ENCODE measurements at places on chromosomes 3 and 15. TPM values are rescaled to one million over a fixed set of nuclear protein-coding genes. Genes with fewer than 3 reads are reported as not detected.
A peak's percentile ranks its signal among the peaks of the same experiment; 100 is the strongest.

GRCh38 chr15:45603881-45604280 lies 16.7 kb downstream of the BLOC1S6 start:
- DNase-seq, result no peak

- no peak for DNase-seq
Observed at GRCh38 chr15:60009124-60009960, 5.2 kb downstream of the FOXB1 start.

DNA sequence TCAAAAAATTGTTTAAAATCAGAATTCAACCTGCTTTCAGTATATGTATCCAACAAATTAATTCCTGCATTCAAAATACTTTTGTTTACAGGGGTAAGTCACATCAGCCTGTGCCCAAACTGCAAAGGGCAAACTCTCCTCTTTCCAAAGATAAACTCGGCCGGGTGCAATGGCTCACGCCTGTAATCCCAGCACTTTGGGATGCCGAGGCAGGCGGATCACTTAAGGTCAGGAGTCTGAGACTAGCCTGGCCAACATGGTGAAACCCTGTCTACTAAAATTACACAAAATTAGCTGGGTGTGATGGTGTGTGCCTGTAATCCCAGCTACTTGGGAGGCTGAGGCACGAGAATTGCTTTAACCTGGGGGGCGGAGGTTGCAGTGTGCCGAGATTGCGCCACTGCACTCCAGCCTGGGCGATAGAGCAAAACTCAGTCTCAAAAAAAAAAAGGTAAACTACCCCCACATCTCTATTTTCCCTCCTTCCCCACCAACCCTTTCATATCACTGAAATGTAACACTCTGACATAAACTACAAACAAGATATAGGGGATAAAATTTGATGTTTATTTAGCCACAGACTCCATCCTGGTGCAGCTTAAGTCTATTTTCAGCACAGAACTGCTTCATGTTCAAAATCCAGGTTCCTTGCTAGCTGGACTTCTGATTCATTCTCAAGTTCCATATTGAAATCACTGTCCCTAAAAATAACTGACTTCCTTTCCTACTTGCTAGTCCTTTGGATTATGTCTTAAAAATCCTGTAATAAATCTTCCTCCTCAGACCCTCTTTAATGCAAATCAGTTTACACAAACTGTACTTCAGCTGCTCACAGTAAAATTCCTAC lies 15.4 kb downstream of the UBP1 start:
- no peak for DNase-seq

DNA sequence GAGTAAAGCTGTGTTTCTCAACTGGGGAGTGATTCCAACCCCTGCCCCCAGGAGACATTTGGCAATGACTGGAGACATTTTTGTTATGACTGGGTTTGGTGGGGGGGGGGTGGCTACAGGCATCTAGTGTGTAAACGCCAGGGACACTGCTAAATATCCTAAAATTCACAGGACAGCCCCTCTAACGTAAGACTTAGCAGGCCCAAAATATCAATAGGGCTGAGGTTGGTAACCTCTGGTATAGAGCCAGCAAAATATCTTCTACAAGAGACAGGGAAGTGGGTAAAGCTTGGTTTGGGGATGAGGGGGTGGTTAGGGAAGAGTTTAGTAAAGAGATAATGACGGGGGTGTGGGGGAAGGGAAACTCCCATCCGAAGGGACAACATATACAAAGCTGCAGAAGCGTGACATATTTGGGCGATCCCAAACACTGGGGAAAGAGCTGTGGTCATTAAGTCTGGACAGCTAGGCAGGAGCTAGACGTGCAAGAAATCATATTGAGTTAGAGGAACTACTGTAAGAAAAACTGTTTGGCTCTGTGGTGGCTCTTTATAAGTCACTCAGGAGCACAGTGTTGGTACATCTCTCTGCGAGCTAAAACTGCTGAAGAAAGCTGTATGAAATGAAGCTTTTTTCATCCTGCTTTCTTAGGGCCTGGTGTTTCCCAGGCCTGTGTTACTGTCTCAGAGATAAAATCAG lies 697 bp upstream of the TRIM69 start:
- no peak for DNase-seq

DNA sequence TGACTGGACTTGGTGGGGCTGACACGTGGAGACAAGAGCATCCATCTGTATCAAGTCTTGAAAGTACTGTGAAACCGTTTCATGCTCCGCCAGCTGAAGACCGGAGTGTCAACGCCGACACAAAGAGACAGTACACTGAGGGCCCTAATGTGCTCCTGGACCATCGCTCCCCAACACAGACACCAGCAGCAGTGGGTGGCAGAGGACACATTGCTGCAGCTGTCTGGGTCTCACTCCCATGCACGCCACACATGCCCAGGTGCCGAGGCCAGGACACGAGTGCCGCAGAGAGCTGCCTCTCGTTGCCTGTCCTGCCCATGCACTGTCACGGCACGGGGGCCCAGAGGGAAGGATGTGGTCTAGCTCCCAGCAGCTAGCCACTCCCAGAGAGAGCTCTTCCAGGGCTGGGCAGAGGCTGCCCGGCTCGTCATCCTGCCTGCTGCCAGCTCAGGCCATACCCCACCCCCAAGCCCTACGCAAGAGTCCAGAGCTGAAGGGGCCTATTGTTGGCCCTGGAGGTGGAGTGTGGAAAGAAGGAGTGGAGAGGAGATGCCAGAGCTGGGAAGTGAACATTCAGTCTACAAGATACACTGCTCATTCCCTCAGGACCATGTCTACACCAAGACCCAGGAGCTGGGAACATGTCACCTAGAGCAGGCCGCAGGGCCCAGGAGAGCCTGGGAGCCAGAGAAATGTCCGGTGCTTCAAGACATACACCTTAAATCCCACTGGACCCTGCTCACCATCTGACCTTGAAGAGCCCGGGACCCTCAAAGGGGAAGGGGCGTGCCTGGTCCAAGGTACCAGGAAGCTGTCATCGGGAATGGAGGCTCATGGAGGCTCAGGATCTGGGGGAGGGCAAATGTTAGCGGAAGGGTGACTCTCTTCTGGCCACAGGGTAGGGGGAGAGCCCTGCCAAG lies 7.7 kb downstream of the TNK2 start:
- peak; percentile 68 for DNase-seq

GRCh38 chr3:4460334-4460733 lies 6.7 kb downstream of the SUMF1 start:
- DNase-seq, result no peak

- no peak for DNase-seq
Observed at GRCh38 chr15:23628612-23629233, 18.9 kb downstream of the MAGEL2 start.

GRCh38 chr3:178545337-178545736 lies 9.1 kb downstream of the KCNMB2 start:
- DNase-seq, result no peak

DNA sequence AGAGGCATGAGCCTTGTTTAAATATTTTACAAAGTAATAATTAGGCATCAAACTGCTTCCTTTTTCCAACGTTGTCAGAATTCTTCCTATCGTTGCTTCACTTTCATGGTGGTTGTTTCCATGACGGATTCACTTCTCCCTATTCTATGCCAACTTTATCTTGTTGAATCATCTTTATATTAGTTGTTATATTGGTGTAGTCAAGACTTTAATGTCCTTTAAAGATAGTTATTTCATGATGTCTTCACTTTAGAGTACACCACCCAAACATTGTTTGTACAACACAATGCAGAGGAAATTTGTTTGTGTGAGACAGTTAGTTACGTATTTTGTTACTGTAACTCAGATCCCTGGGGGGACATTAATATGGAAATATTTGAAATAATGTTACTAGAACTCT lies 61.9 kb downstream of the CRYBG3 start:
- DNase-seq, result no peak

- DNase-seq, result no peak
Observed at GRCh38 chr3:163468531-163469335, 1609.6 kb downstream of the SI start.

- no peak for DNase-seq
Observed at GRCh38 chr3:73422571-73422970, 202.2 kb downstream of the PDZRN3 start.

DNA sequence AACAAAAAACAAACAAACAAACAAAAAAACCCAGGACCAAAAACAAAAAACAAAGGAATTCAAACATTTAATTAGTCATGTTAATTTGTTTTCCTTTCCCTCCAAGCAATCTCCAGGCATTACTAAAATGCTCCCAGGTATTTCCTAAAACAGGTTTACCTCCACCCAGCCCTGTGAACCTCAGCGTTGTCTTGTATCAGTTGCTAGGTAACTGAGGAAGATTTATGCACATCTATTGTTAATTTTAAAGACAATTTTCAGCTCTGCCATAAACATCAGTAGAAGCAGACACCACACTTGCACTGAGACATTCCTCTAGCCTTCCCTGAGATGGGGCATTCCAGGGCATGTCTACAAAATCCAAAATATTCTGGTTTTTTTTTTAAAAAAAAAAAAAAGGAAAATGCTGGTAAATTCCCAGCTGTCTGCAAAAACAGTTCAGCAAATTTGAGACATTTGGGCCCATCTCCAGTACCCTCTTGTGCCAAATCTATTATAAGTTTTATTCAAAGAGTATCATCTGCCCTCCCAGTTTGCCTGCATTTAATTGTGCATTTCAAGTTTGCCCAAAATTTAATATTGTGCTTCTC lies 227.6 kb downstream of the ADAMTS9 start:
- no peak for DNase-seq

- peak; percentile 54 for DNase-seq
Observed at GRCh38 chr15:39586387-39587095, 5.7 kb downstream of the THBS1 start.

DNA sequence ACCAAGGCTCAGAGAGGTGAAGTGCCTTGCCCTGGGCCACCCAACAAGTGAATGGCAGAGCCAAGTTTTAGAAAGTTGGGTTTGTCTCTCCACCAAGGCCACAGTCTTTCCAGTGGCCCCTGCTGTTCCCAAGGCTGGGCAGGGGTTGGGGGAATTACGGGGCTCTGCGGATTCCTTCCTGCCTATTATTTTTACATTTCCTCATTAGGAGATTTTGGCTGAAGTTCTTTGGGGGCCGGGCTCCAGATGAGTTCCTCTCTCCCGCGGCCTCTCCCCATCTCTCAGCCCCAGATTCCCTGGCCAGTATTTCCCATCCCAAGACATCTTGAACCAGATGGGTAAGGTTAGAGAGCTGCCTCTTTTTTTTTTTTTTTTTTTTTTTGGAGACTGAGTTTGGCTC lies 44.0 kb upstream of the SMAD6 start:
- DNase-seq, result no peak

GRCh38 chr3:191740712-191741111 lies 279.7 kb downstream of the PYDC2 start:
- DNase-seq, result no peak

- DNase-seq, result peak; percentile 25
Observed at GRCh38 chr3:186790261-186790981, 7.0 kb downstream of the EIF4A2 start.

- peak; percentile 64 for DNase-seq
Observed at GRCh38 chr3:127652246-127652995, 20.3 kb upstream of the ABTB1 start.

AHSG gene
- under 0.01 TPM for total RNA-seq

VGLL3 gene
- total RNA-seq, result not detected

HYAL1 gene
- 4.6 TPM for total RNA-seq

ANKRD63 gene
- not detected for total RNA-seq

DENND4A gene
- 18.6 TPM for total RNA-seq

SEMA3B gene
- 0.26 TPM for total RNA-seq
